ENCODE measurements at places on chromosomes 5 and 9.

- no peak for DNase-seq
These were observed 9.3 kb downstream of the STOM start for GRCh38 chr9:121360601-121361374.

DNA sequence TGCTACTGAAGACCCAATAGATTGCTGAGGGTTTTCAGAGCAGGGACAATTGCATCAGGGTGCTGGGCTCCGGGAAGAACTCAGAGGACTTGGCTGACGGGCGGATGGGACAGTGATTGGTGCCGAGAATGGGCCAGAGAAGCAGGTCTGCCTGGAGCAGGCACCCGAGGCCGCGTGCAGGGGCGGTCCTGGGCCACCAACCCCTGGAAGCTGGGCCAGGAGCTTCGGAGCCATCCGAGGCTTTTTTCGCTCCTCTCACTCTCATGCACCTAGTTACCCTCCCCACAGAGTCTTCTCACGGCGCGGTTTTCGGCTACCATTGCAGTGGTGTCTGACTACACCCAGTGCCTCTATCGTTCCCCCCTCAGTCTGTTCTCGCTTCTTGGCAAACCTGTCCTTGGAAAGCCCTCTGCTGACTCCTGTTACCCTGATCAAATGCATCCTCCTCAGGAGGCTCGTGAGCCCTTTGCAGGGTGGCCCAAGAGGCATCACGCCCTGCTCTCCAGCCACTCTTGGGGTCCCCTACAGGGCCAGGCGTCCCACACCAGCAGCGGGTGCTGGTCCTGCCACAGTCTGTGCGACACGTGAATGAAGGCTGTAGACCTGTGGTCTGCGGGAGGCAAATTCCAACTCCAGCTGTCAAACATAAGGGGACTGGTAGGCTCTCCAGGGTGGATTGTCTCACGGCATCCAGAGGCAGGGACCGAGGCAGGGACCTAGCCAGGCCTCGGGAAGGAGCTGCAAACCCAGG lies 1.2 kb upstream of the CLPTM1L start:
- DNase-seq = no peak

GRCh38 chr5:135729321-135729786 lies 105.1 kb upstream of the SLC25A48 start:
- no peak for DNase-seq

DNA sequence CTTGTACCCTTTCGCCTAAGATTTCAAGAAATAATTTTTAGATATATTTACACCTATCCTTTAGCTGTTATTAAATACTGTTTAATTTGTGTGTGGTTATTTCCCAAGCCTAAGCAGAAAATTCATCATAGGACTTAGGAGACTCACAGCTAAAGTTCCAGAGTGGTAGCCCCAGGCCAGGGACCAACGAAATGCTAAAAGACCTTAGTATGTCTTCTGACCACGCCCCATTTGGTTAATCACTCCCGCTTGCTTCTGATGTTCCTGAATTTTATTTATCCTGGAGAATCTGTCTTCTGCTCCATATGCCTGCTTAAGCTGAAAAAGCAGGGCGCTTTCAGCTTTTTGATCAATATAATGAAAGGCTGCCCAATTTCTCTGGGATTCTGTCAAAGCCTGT lies 18.7 kb upstream of the SEMA6A start:
- DNase-seq = no peak

GRCh38 chr9:82799286-82799685 lies 263.7 kb downstream of the RASEF start:
- DNase-seq = no peak

GRCh38 chr5:160492565-160492964 lies 70.9 kb downstream of the PTTG1 start:
- DNase-seq = no peak

- DNase-seq = no peak
These were observed 57.4 kb downstream of the SFXN1 start for GRCh38 chr5:175535796-175536195.

DNA sequence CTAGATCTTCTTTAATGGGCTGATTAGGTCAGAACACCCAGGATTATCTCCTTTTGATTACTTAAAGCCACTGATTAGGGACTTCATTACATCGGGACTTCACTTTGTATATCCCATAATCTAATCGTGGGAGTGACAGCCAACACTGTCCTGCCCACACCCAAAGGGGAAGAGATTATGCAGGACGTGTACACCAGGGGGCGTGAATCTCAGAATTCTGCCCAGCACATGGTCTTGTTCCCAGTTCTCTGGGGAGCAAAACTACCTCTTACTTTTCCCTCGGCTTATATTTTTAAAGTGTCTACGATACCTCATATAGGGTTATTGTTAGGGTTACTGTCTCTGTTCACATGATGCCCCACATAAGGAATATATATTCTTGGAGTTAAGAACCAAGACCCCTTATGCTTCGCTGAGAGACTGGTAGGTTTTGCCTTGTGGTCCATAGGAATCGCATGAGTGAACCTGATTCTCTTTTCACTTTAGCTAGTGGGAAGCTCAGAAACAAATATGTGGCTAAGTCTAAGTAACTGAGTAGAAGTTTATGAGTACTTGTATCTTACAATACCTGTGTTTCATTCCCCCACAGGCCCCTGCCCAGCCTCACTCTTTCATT lies 192.7 kb downstream of the GNA14 start:
- DNase-seq = peak; percentile 5
